ENCODE measurements at places on chromosomes 1 and 21. TPM values are rescaled to one million over a fixed set of nuclear protein-coding genes. Genes with fewer than 3 reads are reported as not detected.

Gene CSMD2
- not detected for total RNA-seq

Gene PADI2
- total RNA-seq, result 1.1 TPM

Gene RUNX3
- 5.7 TPM for total RNA-seq

Gene TMEM269
- total RNA-seq, result 0.15 TPM

Gene INTS3
- 19.9 TPM for total RNA-seq

Gene LRRC71
- 0.14 TPM for total RNA-seq

Gene LCE2A
- not detected for total RNA-seq

Gene XKR8
- total RNA-seq, result 4.3 TPM

Gene UTS2
- total RNA-seq, result not detected

Gene RNF186
- not detected for total RNA-seq

Gene KRTAP12-1
- not detected for total RNA-seq

Gene PIGR
- total RNA-seq, result not detected

Gene PPFIA4
- 0.32 TPM for total RNA-seq

Gene SLC1A7
- not detected for total RNA-seq

Gene CA6
- total RNA-seq, result not detected

Gene OR2L13
- total RNA-seq, result not detected

Gene GCSAML
- total RNA-seq, result not detected

Gene HPCA
- total RNA-seq, result 0.21 TPM

Gene LCE1B
- total RNA-seq, result not detected

Gene REN
- not detected for total RNA-seq

Gene NBPF9
- total RNA-seq, result 16.7 TPM

Gene JAM2
- total RNA-seq, result not detected
